ENCODE measurements at places on chromosomes 12 and 14. TPM values are rescaled to one million over a fixed set of nuclear protein-coding genes. Genes with fewer than 3 reads are reported as not detected.

DNA sequence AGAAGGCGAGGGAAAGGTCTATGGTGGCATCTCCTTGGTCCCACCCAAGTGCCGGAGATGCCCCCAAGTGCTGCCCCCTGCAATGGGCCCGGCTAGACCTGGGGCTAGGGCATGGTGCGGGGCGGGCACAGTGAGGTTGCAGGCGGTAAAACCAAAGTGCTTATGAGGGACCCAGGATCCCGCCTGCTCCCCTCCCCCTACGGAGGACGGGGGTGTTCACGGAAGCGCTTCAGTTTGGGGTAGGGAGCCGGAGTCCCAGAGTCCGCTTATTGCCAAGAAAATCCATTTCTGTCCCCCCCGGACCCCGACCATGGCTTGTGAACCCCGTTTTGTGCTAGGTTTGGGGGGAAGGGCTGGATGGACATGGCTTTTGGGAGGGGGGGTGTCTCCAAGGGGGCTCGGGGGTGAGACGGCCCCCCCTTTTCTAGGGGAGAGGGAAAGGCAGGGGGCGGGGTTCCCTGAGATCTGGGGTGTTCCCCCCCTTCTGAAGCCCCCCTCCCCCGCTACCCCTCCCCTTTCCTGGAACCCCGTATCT lies 5.4 kb upstream of the GPR84 start:
- H3K36me3 ChIP-seq: no peaks in the 10 kb centered on the region
- DNase-seq: no peak
- no peaks in the 10 kb centered on the region for H3K4me1 ChIP-seq
- H3K4me3 ChIP-seq: peak overlapping the region; percentile 10
- H3K27ac ChIP-seq: no peak overlapping the region

- H3K36me3 ChIP-seq: no peaks in the 10 kb centered on the region
- peak within 1 kb of the TSS; percentile 60 for H3K4me3 ChIP-seq
- peaks cover 5% of the 10 kb centered on the region for H3K4me1 ChIP-seq
- H3K27ac ChIP-seq: peak within 1 kb of the TSS; percentile 86
- no peaks in the 10 kb centered on the region for H3K27me3 ChIP-seq
These were observed at the start of gene MTERF2 for GRCh38 chr12:106986625-106987389. MTERF2 (minus strand) TSS chr12:106987146; CDS start chr12:106978714, 8,432 bp downstream.

DNA sequence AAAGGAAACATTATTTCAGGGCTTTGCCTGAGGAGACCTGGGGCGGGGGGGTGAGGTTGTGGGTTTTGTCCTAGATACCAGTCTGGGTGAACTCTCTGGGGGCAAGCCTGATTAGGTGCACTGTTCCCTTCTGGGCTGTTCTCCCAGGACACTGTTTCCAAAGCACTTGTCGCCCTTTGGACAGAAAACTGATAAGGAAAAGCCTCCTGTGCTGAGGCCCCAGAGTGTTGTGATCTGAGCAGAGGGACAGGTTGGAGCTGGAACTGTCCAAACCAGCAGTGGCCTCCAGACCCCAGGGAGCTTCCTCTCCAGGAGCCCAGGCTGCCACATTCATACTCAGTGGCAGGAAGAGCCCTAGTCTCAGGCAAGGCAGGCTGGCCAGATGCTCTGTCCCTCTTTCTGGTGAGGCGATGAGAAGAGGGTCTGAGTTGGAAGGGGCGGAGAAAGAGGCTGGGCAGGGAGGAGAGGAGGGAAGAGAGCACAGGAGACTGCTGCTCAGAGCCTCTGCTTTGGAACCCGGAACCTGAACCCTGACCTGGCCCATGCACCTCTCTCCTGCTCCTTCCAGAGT lies 1.9 kb downstream of the GALNT16 start:
- H3K27ac ChIP-seq: no peak overlapping the region
- no peaks in the 10 kb centered on the region for H3K27me3 ChIP-seq
- H3K4me1 ChIP-seq: no peaks in the 10 kb centered on the region
- H3K4me3 ChIP-seq: peak overlapping the region; percentile 54
- DNase-seq: no peak
- no peaks in the 10 kb centered on the region for H3K36me3 ChIP-seq

DNA sequence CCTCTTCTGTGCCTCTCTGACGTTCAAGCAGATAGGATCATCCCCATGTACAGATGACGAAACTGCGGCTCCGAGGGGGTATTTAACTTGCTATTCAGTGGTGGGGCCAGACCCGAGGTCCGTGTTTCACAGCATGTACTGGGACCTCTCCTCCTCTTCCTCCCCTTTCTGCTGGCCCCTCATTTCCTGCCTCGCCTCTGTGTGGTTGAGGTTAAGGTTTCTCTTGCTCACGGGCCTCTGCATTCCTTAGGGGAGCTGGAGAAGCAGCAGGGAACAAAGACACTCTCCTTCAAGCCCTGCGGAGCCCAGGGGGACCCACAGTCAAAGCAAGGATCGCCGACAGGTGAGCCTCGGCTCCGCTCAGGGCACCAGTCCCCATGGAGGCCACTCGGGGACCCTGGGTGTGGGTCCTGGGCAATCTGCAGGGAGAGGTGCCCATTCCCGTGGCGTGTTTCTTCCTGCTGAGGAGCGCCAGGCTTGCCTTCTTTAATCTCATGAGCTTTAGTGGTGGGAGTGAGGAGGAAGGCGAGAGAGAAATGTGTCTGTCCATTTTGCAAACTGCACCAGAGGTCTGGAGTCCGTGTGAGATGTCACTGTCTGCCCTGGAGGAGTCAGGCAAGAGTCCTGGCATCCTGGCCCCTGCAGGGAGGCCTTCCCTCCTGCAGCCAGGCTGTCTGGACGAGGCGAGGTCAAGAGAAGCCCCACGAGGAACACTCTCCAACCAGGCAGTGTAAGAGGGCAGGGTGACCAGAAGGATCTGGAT lies 45.0 kb downstream of the SLC6A12 start:
- no peak overlapping the region for H3K4me3 ChIP-seq
- H3K27me3 ChIP-seq: peaks cover 2% of the 10 kb centered on the region
- H3K4me1 ChIP-seq: no peaks in the 10 kb centered on the region
- DNase-seq: no peak

GRCh38 chr14:68250927-68251768 lies 431.6 kb downstream of the RAD51B start:
- H3K4me1 ChIP-seq: peaks cover 16% of the 10 kb centered on the region
- H3K27me3 ChIP-seq: no peaks in the 10 kb centered on the region
- peak overlapping the region; percentile 69 for H3K27ac ChIP-seq
- H3K36me3 ChIP-seq: no peaks in the 10 kb centered on the region
- no peak overlapping the region for H3K4me3 ChIP-seq

DNA sequence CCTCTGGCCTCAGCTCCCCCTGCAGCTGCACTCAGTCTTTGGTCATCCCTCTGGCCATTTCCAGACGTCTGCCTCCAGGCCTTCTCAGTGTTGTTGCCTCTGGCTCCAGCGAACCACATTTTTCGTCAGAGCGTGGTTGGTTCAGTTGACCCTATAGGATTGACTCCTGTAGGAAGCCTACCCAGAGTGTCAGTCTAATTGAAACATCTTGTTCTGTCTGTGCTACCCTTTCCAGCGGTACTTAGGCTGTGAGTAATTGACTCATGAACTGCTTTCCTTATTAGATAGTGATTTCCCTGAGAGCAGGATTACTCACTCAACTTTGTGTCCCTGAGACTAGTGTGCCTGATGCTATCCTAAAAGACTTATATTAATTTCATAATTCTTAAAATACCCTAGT lies 373.2 kb downstream of the ATP23 start:
- no peaks in the 10 kb centered on the region for H3K27me3 ChIP-seq
- H3K36me3 ChIP-seq: no peaks in the 10 kb centered on the region
- H3K4me3 ChIP-seq: no peak overlapping the region
- no peaks in the 10 kb centered on the region for H3K4me1 ChIP-seq
- DNase-seq: no peak
- no peak overlapping the region for H3K27ac ChIP-seq

DNA sequence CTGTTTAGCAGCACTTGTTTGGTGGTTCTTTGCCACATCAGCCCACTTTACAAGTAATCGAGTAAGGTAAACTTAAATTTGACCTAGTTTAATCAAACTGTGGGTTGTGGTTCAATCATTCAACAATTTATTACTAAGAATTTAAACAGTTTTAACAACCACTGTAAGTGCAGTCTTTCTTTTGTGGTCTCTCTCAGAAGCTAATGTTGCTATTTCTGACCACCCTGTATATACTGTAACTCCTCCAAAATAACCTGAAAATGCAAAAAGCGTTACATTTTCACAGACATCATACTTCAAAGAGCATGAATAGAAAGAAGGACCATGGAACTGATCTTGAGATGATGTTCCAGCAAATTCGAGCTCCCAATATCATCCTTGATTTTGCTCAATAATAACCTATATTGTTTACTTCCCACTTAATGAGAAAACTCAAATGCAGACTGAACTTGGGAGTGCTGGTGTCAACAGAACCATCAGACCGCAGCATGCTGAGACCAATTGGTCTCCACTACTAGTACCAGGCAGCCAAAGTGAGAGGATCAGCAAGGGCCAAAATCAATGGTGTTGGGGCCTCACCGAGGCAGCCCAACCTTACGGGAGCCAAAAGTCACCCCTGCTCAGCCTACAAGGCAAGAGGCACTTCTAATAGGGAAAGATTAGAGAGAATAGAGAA lies 22.1 kb downstream of the IFNG-AS1 start:
- H3K27ac ChIP-seq: no peak overlapping the region
- H3K4me3 ChIP-seq: no peak overlapping the region
- H3K27me3 ChIP-seq: no peaks in the 10 kb centered on the region
- H3K4me1 ChIP-seq: no peaks in the 10 kb centered on the region
- H3K36me3 ChIP-seq: no peaks in the 10 kb centered on the region
- no peak for DNase-seq

- H3K27me3 ChIP-seq: no peaks in the 10 kb centered on the region
- DNase-seq: no peak
- H3K36me3 ChIP-seq: no peaks in the 10 kb centered on the region
These were observed 100.2 kb downstream of the DICER1 start for GRCh38 chr14:95057147-95057546.

GRCh38 chr12:28248555-28249145 lies 58.4 kb downstream of the CCDC91 start:
- H3K27me3 ChIP-seq: no peaks in the 10 kb centered on the region
- H3K27ac ChIP-seq: no peak overlapping the region
- no peak overlapping the region for H3K4me3 ChIP-seq
- DNase-seq: no peak

Gene CMTM5
- total RNA-seq: 1.5 TPM

- no peak overlapping the region for H3K27ac ChIP-seq
- no peaks in the 10 kb centered on the region for H3K4me1 ChIP-seq
- H3K36me3 ChIP-seq: no peaks in the 10 kb centered on the region
- H3K4me3 ChIP-seq: no peak overlapping the region
These were observed 1108.4 kb upstream of the TMEM132C start for GRCh38 chr12:127158385-127159061.

- no peaks in the 10 kb centered on the region for H3K4me1 ChIP-seq
- no peaks in the 10 kb centered on the region for H3K36me3 ChIP-seq
- H3K4me3 ChIP-seq: no peak overlapping the region
- DNase-seq: no peak
These were observed 39.0 kb downstream of the CMKLR1 start for GRCh38 chr12:108299980-108300696.

DNA sequence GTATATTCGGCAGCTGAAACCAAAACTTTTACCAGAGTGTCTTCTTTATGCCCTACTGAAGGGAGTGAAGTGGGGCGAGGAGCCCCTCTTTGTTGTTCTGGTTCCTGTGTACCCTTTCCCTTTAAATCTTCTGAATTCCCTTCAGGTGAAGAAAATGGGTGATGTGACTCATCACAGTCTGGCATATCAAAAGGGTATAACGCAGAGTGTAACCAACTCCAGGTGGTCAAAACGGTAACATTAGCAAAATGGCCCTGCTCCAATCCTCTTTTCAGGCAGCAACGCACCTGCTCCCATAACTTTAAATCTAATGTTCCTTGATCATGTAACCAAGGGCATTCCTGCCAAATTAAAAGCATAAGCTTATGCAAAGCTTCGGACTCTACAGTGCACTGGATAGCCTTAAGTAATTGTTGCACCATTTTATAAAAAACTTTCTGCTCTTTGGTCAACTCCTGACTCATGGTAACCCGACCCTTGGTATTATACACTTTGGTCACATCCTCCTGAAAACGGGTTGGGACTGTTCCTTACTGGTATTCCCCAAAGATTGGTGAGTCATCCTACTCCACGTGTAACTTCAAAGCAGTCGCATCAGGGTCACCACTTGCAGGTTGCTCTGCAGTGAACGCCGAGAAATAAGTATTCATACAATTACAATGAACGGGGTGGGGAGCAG lies 83.1 kb downstream of the KCNMB4 start:
- no peaks in the 10 kb centered on the region for H3K27me3 ChIP-seq
- H3K36me3 ChIP-seq: no peaks in the 10 kb centered on the region
- no peak for DNase-seq
- H3K27ac ChIP-seq: no peak overlapping the region
- H3K4me3 ChIP-seq: no peak overlapping the region

DNA sequence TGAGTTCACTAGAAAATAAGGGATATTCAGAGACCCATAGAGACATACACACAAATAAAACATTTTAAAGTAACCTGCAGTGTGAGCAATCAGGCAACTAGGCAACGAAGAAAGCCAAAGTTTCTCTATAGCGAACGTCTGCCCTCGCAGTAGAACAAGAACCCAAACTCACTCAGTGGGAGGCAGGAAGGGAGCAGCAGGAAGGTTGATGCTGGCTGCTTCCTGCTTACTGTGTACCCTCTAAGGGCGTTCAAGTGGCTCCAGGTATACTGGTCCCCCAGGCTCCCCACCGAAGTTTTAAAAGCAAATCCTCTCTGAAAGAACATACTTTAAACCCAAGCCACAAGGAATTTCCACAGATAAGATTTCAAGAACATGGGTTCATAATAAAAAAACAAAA lies 249.3 kb downstream of the FOXN3 start:
- H3K27me3 ChIP-seq: no peaks in the 10 kb centered on the region
- no peak overlapping the region for H3K27ac ChIP-seq
- H3K4me3 ChIP-seq: no peak overlapping the region
- no peaks in the 10 kb centered on the region for H3K4me1 ChIP-seq
- H3K36me3 ChIP-seq: no peaks in the 10 kb centered on the region
- DNase-seq: no peak

Gene SMOC1
- 187 TPM for total RNA-seq

GRCh38 chr12:53402871-53403270 lies 20.8 kb upstream of the AMHR2 start:
- DNase-seq: no peak
- H3K27ac ChIP-seq: no peak overlapping the region
- no peaks in the 10 kb centered on the region for H3K27me3 ChIP-seq
- H3K4me1 ChIP-seq: no peaks in the 10 kb centered on the region
- H3K4me3 ChIP-seq: no peak overlapping the region

Gene EFCAB11
- total RNA-seq: 9.6 TPM

Gene RHEBL1
- 2.3 TPM for total RNA-seq

- peak overlapping the region; percentile 60 for H3K27ac ChIP-seq
- DNase-seq: no peak
- H3K4me3 ChIP-seq: no peak overlapping the region
- peaks cover 36% of the 10 kb centered on the region for H3K4me1 ChIP-seq
These were observed 18.1 kb downstream of the MLXIP start for GRCh38 chr12:122096591-122097149.

Gene FOXG1
- 1.6 TPM for total RNA-seq

- H3K4me1 ChIP-seq: no peaks in the 10 kb centered on the region
- no peaks in the 10 kb centered on the region for H3K36me3 ChIP-seq
- peaks cover 12% of the 10 kb centered on the region for H3K27me3 ChIP-seq
- H3K27ac ChIP-seq: no peak overlapping the region
- no peak overlapping the region for H3K4me3 ChIP-seq
These were observed 11.2 kb downstream of the HHIPL1 start for GRCh38 chr14:99656171-99656570.

Measured in prostate gland (tissue), 2 donors.